ENCODE measurements at places on chromosomes 12 and 14.

DNA sequence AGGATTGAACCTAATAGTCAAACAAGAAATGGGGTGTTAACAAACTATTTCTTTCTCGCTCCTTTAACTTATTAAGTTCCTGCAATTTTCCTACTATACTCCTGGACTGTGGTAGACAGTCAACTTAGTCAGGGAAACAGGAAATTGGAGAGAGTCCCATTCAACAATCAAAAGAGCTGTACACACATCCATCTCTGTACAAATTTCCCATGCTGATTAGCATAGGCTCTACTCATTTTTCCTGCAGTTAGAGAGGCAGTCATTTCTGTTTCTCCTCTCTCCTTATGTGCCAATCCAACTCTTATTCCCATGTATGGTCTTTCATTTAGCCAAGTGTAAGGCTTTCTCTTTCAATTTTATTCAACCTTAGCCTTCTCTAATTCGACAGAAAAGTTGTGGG lies 1168.5 kb upstream of the FLRT2 start:
- no peak for DNase-seq
- H3K4me3 ChIP-seq: no peak overlapping the region
- H3K27me3 ChIP-seq: no peaks in the 10 kb centered on the region
- no peaks in the 10 kb centered on the region for H3K4me1 ChIP-seq
- H3K36me3 ChIP-seq: no peaks in the 10 kb centered on the region
- no peak overlapping the region for H3K27ac ChIP-seq

DNA sequence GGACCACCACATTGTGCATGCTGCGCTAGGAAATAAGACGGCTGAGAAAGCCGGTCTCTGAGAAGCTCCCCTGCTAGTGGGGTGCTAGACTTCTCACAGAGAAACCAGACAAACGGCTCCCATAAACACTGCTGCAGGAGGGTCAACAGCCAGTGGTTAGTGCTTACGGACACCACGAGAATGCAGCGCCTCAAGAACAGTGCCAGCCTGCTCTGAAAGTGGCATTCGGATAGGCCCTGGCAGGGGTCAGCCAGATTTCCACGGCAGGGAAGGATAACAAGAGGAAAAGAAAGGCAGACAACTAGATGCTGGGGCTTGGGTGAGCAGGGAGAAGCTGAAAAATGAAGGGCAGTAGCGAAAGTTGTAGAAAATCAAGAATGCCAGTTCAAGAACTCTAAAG lies 26.4 kb downstream of the PPTC7 start:
- peaks cover 57% of the 10 kb centered on the region for H3K4me1 ChIP-seq
- H3K27ac ChIP-seq: peak overlapping the region; percentile 76
- no peak overlapping the region for H3K4me3 ChIP-seq
- peaks cover 17% of the 10 kb centered on the region for H3K36me3 ChIP-seq
- no peak for DNase-seq

- H3K27ac ChIP-seq: no peak overlapping the region
- no peaks in the 10 kb centered on the region for H3K4me1 ChIP-seq
- H3K36me3 ChIP-seq: no peaks in the 10 kb centered on the region
- no peak for DNase-seq
Measured at GRCh38 chr14:72341237-72341636, 409.0 kb downstream of the RGS6 start.

DNA sequence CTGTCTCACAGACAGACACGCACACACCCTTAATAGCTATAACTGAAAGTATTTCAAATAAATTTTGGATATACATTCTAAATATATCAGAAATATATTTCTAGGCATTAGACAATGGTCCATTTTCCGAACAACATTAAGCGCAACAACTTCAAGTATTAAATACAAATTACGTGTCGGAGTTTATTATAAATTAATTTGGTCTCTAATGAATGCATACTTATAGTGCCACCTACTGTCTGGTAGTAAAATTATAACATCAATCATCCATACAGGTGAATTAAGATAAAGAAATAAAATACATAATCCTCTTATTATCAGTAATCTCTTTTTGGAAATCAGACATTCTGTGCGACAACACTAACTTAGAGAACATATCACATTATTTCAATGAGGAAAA lies 27.2 kb upstream of the CMAS start:
- no peak overlapping the region for H3K4me3 ChIP-seq
- H3K27me3 ChIP-seq: peaks cover 34% of the 10 kb centered on the region
- no peak overlapping the region for H3K27ac ChIP-seq
- H3K36me3 ChIP-seq: no peaks in the 10 kb centered on the region

GRCh38 chr14:93788543-93789227 lies 400 bp upstream of the PRIMA1 start:
- peaks cover 8% of the 10 kb centered on the region for H3K4me1 ChIP-seq
- no peak overlapping the region for H3K27ac ChIP-seq
- H3K36me3 ChIP-seq: no peaks in the 10 kb centered on the region

- no peaks in the 10 kb centered on the region for H3K4me1 ChIP-seq
- no peak overlapping the region for H3K4me3 ChIP-seq
- H3K36me3 ChIP-seq: peaks cover 2% of the 10 kb centered on the region
- DNase-seq: no peak
- H3K27ac ChIP-seq: no peak overlapping the region
Measured at GRCh38 chr14:52848626-52849025, 57.2 kb upstream of the GNPNAT1 start.

DNA sequence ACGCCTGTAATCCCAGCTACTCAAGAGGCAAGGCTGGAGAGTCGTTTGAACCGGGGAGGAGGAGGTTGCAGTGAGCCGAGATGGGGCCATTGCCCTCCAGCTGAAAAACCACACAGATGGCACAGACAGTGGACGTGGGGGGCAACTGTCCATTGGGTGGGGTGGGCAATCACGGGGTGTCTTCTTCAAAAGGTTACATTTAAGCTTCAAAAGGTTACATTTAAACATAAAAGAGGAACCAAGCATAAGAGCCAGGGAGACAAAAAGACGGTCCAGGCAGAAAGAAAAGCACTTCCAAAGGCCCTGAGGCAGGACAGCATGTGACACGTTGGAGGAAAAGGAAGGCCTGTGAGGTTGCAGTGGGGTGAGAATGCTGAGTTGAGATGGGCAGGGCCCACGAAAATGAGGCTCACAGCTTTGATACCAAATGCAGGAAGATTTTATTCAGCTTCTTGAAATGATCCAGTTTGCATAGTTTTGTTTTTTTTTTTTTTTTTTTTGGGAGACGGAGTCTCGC lies 10.7 kb downstream of the SCARB1 start:
- no peak overlapping the region for H3K4me3 ChIP-seq
- H3K4me1 ChIP-seq: peaks cover 6% of the 10 kb centered on the region
- no peak for DNase-seq
- no peak overlapping the region for H3K27ac ChIP-seq
- H3K36me3 ChIP-seq: no peaks in the 10 kb centered on the region

- H3K27me3 ChIP-seq: no peaks in the 10 kb centered on the region
- DNase-seq: peak; percentile 93
- H3K27ac ChIP-seq: peak overlapping the region; percentile 100
- H3K36me3 ChIP-seq: peaks cover 85% of the 10 kb centered on the region
- H3K4me3 ChIP-seq: peak overlapping the region; percentile 80
Measured at GRCh38 chr14:105480807-105481801, 5.6 kb upstream of the CRIP1 start.

DNA sequence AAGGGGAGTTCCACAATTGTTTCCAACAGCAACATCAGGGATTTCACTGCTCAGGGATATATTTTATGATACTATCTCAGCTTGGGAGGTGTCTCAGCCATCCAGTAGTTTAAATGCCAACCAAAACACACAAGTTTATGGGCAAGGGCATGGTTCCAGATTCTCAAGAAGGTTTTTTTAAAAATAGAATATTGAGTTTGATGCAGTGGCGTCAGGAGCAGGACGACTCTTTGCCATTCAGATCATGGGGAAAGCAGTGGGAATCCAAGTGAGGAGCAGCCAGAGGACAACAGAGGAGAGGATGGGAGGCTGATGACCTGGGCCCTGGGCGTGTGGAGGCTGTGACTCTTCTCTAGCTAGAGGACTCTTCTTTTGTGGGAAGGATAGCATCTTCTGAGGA lies 25.7 kb downstream of the TSHR start:
- DNase-seq: no peak
- no peaks in the 10 kb centered on the region for H3K4me1 ChIP-seq
- H3K4me3 ChIP-seq: no peak overlapping the region
- no peak overlapping the region for H3K27ac ChIP-seq
- no peaks in the 10 kb centered on the region for H3K27me3 ChIP-seq
- no peaks in the 10 kb centered on the region for H3K36me3 ChIP-seq

DNA sequence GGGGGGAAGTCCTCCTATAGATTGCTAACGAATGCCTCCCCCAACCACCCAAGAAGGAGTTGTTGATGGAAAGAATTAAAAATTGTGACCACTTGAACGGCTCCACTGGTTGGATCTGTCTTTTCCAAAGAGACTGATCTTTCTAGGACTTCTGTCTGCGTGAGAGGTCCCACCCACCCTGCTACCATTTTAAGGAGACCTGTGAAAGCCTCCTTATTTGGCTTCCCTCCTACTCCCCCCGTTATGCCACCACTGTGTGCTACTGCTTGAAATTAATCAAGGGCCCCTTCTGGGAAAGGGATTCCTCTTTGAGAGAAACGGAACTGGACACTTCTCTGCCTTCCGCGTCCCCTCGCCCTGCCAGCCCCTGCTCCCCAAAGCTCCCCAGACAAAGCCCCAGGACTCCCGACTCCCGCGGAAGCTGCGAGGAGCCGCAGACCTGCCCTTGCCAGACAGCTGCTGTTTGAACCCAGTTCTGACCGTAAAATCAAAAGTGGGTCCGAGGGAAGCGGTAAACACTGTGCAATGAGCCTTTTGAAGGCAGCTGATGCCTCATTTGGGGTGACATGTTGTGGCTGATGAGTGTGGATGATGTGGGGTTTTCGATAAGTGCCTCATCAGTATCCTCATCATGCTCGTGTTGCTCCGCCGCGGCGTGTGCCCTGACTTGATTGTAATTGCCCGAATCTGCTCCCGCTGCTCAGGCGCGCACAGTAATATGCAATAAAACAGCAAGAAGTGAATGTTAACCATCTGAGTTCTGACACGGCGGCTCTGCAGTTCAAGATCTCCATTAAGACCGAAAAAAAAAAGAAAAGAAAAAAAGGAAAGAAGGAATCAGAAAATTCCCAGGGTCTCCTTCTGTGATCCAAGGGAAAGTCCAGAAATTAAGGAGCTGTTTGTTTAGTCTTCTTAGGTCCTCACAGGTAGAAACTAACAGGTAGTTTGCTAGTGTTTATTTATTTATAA lies 48.2 kb downstream of the MBIP start:
- no peak overlapping the region for H3K27ac ChIP-seq
- peaks cover 46% of the 10 kb centered on the region for H3K27me3 ChIP-seq
- no peaks in the 10 kb centered on the region for H3K36me3 ChIP-seq

DNA sequence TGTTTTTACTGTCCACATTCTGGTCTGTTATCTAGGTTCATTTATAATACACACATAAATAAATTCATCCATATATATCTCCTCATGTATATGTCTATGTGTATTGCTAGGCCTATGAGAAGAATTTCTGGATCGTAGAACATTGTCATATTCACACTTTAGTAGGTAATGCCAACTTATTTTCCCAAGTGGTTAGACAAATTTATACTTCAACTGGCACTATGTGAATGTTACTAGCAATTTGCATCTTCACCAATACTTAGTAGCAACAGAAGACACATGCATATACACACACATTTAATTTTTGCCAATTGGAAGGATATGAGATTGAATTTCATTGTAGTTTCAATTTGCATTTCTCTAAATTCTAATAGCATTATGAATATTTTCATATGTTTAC lies 365.1 kb downstream of the FSCB start:
- no peaks in the 10 kb centered on the region for H3K27me3 ChIP-seq
- no peak for DNase-seq
- no peak overlapping the region for H3K4me3 ChIP-seq
- no peaks in the 10 kb centered on the region for H3K4me1 ChIP-seq
- no peak overlapping the region for H3K27ac ChIP-seq

DNA sequence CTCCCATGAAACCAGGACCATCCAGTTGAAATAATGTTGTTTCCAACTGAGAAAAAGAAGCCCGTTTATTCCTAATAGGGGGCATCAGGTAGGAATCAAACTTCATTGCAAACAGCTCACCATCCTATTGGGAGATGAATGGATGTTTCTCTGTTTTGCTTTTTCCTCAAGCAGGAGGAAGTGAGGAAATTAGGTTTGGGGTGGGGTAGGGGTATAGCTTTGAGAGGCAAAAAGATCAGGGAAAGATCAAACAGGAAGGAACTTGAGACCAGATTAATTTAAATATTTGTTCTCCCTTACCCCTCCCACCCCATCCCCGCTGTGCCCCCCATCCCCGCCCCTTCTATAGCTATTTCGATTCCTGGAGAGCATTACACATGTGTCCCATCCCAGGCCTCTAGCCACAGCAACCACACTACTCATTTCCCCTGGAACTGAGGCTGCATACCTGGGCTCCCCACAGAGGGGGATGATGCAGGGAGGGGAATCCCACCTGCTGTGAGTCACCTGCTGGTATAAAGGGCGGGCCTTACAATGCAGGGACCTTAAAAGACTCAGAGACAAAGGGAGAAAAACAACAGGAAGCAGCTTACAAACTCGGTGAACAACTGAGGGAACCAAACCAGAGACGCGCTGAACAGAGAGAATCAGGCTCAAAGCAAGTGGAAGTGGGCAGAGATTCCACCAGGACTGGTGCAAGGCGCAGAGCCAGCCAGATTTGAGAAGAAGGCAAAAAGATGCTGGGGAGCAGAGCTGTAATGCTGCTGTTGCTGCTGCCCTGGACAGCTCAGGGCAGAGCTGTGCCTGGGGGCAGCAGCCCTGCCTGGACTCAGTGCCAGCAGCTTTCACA lies at the start of gene IL23A:
Gene IL23A, plus strand, starts transcription at position 577 of the 850 bp plus-strand sequence. Its CDS starts 161 bp downstream, at position 738.
- H3K4me1 ChIP-seq: peaks cover 15% of the 10 kb centered on the region
- H3K27me3 ChIP-seq: no peaks in the 10 kb centered on the region
- peak within 1 kb of the TSS; percentile 84 for H3K4me3 ChIP-seq

DNA sequence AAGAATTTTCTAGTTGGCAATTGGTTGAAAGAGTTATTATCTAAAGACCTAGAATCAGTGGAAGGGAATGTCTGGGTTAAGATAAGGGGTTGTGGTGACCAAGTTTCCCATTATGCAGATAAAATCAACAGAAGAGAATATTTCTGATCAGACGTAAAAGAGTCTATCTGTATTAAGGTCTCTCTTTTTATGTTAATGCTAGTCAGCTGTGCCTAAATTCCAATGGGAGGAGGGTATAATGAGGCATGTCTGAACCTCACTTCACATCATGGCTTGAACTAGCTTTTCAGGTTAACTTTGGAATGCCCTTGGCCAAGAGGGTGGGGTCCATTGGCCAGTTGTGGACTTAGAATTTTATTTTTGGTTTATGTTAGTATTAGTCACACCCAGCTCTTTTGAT lies 34.3 kb upstream of the CHST11 start:
- no peak for DNase-seq
- H3K27me3 ChIP-seq: no peaks in the 10 kb centered on the region
- H3K4me1 ChIP-seq: peaks cover 20% of the 10 kb centered on the region
- H3K27ac ChIP-seq: no peak overlapping the region

Data from effector memory CD8-positive, alpha-beta T cell (primary cell).